Bronchial smooth muscle cell (primary cell): ENCODE measurements at places on chromosomes 16 and 17. TPM values are rescaled to one million over a fixed set of nuclear protein-coding genes. Genes with fewer than 3 reads are reported as not detected.

Gene C16orf90
- not detected in 2 replicates for total RNA-seq

Gene KRTAP3-2
- total RNA-seq: not detected in 2 replicates

Gene DHX58
- 9.1 and 14.7 TPM in 2 replicates for total RNA-seq

Gene DRC3
- 0.32 and 2.1 TPM in 2 replicates for total RNA-seq

Gene IL21R
- 1.4 and 2.6 TPM in 2 replicates for total RNA-seq

Gene GRAP
- under 0.01 and 0.34 TPM in 2 replicates for total RNA-seq

Gene STX1B
- total RNA-seq: 1.0 and 3.5 TPM in 2 replicates

Gene LCAT
- 5.2 and 6.5 TPM in 2 replicates for total RNA-seq

Gene TBC1D28
- total RNA-seq: not detected in 2 replicates

Gene ABI3
- total RNA-seq: not detected in 2 replicates

Gene ABCA5
- total RNA-seq: 13.6 and 15.4 TPM in 2 replicates

Gene IKZF3
- total RNA-seq: under 0.01 TPM in 1 of 2 replicates, not detected in the other

Gene CALCOCO2
- total RNA-seq: 42.1 and 49.6 TPM in 2 replicates

Gene CLDN9
- under 0.01 TPM in 1 of 2 replicates, not detected in the other for total RNA-seq

Gene SLC52A1
- total RNA-seq: 0.32 TPM in 1 of 2 replicates, not detected in the other

Gene TTC19
- 19.1 and 23.6 TPM in 2 replicates for total RNA-seq

Gene CCP110
- total RNA-seq: 6.9 and 8.0 TPM in 2 replicates

Gene KRT31
- not detected in 2 replicates for total RNA-seq

Gene KRT13
- 0.17 TPM in 1 of 2 replicates, not detected in the other for total RNA-seq

Gene CLEC10A
- total RNA-seq: not detected in 2 replicates
